ENCODE measurements at places on chromosomes 11 and 22. TPM values are rescaled to one million over a fixed set of nuclear protein-coding genes. Genes with fewer than 3 reads are reported as not detected.

Gene OR52H1
- not detected for total RNA-seq

Gene OR5A1
- total RNA-seq = not detected

Gene CNGA4
- total RNA-seq = 0.55 TPM

Gene SOX6
- 21.0 TPM for total RNA-seq

Gene OR51D1
- total RNA-seq = not detected

Gene TPST2
- total RNA-seq = 50.5 TPM

Gene ZNF280B
- total RNA-seq = not detected

Gene KCNK4
- total RNA-seq = 0.26 TPM

Gene GTSE1
- total RNA-seq = 1.4 TPM

Gene MCHR1
- not detected for total RNA-seq

Gene EMSY
- 66.0 TPM for total RNA-seq

Gene NRIP3
- 2.6 TPM for total RNA-seq

Gene SCGB1C1
- total RNA-seq = not detected

Gene LMO1
- not detected for total RNA-seq

Gene PATE4
- total RNA-seq = not detected

GRCh38 chr11:110298301-110298765 lies 1.9 kb upstream of the RDX start:
- DNase-seq = no peak

- DNase-seq = no peak
Measured at GRCh38 chr11:87081358-87081757, 43.6 kb downstream of the TMEM135 start.

- DNase-seq = no peak
Measured at GRCh38 chr22:45430871-45431270, 17.4 kb downstream of the RIBC2 start.

- no peak for DNase-seq
Measured at GRCh38 chr22:38401336-38402084, 53.5 kb downstream of the KCNJ4 start.

DNA sequence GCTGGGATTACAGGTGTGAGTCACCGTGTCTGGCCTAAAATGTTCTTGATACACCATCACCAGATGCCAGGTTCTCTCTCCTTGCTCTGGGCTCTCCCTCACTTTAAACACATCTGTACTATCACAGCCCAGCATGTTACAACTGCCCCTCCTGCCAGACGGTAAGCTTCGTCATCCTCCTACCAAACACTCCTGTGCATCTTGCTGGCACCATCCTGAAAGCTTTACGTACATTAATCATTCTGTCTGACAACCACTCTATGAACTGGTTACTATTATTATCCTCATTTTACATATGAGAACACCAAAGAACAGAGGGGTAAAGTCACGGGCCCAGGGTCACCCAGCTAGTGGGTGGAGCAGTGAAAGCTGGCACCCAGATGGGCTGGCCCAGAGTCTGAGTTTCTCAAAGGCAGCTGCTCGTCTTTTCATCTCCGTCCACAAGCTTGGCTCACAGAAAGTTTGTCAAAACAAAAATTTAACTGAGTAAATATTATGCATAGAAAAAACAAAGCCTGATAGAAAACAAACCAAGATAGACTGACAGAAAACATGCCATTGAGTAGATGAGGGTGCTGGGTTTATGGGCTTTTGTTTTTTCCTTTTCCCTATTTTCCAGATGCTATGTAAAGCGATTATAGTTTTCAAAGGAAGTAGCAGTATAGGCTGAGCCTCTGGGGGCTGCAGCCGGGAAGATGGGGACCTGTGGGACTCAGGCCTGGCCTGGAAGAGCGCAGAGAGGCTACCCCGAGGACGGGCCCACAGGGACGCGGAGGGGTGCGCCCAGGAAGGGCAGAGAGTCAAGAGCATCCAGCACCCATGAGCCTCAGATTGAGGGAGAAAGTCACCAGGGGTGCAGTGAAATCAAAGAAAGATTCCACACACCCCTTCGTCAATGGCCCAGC lies 9.5 kb downstream of the PLA2G6 start:
- DNase-seq = peak; percentile 56

DNA sequence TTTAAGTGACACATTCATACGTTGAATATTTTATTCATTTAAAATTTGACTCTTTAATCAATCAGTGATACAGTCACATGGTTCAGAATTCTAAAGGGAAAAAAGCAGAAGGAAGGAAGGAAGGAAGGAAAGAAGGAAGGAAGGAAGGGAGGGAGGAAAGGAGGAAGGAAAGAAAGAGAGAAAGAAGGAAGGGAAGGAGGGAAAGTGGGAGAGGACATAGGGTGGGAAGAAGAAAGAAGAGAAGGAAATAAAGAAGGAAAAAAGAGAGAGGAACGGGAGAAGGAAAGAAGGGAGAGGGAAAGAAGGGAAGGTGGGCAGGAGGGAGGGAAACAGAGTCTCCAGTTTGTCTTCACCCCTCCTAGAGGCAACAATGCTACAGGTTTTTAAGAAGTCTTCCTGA lies 518.6 kb downstream of the MIAT start:
- DNase-seq = no peak

DNA sequence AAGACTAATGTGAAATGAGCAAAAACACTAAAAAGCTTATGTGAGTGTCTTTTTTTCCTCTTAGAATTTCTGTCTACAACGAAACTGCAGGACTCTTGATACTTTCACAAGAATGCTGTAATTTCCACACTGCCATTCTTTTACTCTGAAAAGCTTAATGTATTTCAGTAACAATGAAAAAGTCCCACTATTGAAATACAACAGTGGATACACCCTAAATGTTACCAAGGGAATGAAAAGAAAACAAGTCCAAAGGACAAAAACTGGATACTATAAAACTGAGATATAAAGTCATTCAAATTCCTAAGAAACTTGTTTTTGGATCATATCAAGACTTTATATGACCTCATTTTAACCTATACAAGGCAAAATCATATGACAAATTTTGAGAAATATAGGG lies 77.4 kb downstream of the SOX6 start:
- DNase-seq = no peak

GRCh38 chr11:98099371-98099770 lies 921.4 kb upstream of the CNTN5 start:
- no peak for DNase-seq

DNA sequence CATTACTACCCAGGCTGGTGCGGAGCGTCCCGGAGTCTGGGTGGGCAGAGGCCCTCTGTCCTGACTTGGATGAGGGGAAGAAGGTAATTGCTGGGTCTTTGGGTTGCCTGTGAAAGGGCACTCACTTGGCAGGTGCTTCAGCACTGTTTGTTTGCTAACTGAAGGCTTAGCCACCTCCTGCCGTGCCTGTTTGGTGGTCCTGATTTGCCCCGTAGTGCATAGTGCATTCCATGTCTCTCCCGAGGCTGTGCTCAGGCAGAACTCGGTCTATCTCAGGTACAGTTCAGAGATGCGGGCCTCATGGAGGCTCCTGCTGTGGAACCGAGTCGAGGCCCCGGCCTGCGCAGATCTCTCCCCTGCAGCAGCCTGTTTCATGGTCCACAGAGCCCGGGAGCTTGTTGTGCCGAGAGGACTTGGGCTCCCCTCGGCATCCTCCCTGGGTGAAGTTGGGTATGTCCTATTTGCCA lies 146.2 kb downstream of the TBC1D22A start:
- no peak for DNase-seq

DNA sequence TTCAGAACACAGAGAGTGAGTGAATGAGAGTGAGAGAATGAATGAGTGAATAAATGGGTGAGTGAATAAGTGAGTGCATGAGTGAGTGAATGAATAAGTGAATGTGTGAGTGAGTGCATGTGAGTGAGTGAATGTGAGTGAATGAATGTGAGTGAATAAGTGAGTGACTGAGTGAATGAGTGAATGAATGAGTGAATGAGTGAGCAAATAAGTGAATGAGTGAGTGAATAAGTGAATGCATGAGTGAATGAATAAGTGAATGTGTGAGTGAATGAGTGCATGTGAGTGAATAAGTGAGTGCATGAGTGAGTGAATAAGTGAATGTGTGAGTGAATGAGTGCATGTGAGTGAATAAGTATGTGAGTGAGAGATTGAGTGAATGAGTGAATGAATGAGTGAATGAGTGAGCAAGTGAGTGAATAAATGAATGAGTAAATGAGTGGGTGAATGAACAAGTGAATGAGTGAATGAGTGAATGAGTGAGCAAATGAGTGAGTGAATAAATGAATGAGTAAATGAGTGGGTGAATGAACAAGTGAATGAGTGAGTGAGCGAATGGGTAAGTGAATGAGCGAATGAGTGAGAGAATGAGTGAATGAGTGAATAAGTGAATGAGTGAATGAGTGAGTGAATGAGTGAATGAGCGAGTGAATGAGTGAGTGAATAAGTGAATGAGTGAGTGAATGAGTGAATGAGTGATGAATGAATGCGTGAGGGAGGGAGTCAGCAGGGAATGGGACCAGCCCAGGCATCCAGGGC lies 21.3 kb upstream of the MUC5B start:
- no peak for DNase-seq

GRCh38 chr11:9150926-9151325 lies 59.5 kb upstream of the SCUBE2 start:
- no peak for DNase-seq

DNA sequence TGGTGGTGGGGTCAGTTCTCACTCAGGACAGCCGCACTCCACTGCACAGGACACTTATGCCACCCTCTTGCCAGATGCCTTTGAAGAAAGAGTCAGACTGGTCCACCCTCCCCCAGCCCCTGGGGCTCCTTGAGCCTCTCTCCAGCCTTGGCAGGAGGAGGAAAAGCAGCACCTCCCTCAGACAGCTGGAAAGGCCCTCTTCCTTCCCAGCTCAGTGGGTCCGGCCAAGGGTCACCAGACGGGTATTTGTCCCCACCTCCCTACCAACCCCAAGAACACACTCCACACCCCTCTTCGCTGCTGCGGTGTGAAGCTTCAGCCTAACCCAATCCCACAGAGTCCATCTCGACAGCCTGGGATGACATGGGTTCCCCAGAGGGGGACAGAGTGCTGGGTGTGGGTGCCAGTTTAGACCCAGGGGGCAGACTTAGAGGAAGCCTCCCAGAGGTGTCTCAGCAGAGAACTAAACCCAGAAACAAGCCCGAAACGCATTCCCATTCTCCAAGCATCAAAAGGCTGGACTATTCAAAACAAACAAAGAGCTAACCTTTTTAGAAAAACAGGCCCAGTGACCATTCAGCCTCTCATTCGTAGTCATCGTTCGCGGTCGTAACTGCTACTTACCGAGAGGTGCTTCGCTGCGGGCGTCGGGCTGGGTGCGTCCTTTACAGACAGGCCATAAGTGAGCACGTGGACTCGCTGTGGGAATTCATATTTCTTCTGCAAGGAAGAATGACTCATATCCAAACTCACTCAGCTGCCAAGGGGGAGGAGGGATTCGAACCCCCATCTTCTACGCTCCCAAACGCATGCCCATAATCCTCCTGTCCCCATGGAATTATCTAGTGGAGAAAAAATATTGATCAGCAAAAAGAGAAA lies 57.5 kb upstream of the ANO1 start:
- DNase-seq = no peak

DNA sequence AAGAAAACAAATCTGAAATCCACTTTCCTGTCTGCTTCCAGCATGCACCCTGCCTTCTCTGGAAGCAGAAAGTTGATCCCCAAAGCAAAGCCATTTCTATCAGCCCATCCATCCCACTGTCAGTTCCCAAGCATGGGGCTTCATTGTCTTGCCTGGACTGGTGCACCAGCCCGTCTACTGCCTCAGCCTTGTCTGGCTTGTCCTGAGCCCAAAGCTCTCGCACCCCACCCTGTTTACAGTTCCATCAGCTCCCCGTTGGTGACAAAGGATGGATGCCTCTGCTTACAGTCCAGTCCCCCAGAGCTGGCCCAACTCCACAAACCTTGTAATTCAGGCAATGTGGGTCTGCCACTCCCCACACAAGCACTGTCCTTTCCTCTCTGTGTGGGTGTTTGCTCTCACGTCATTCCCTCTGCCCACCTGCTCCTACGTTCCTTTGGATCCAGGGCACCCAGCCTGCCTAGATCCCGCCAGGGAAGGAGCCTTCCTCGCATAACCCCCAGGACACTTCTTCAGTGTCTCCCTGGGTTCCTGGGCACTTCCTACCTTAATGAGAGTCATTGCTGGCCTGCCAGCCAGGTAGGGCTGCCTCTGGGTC lies 38.8 kb downstream of the FBLN1 start:
- DNase-seq = no peak

DNA sequence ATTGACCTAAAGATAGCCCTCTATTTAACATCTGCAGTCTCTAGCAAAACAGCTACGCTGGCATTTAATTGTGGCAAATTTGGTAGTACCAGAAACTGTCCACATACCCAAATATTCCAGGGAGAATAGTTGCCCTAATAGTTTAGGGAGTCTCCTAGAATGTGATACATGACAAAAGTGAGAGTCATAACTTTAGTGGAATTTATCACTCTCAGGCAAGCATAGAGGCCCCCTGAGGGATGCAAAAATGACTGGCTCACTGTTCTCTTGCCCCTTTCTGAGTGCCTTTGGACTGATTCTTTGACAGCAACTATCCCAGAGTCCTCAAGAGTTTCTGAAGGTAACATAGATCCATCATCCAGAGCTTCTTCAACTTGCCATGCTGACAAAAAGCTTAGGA lies 2.3 kb upstream of the OR51B4 start:
- no peak for DNase-seq

DNA sequence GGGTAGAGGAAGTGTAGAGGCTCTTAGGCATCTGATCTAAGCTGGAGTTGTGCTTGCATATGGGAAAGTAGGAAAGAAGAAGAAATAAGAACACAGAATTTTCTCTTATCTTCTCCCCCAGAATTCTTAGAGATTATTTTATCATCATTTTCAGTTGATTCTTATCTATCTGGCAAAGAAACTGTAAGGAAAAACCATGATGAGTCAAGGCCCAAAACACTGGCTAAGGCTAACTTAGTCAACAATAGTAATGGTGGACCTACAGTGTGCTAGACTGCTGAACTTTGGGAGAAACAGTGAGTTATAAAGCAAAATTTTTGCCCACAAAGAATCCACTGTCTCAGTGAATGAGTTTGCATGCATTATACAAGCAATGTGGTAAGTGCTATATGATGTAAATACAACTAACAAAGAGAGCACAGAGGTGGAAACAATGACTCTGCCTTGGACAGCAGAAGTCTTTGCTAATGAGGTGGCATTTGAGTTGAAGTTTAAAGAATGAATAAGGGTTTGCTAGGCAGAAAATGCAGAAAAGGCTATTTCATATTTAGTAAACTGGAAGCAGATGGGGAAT lies 344.5 kb upstream of the PLET1 start:
- DNase-seq = no peak

GRCh38 chr11:121933694-121934093 lies 182.3 kb downstream of the BLID start:
- DNase-seq = no peak

DNA sequence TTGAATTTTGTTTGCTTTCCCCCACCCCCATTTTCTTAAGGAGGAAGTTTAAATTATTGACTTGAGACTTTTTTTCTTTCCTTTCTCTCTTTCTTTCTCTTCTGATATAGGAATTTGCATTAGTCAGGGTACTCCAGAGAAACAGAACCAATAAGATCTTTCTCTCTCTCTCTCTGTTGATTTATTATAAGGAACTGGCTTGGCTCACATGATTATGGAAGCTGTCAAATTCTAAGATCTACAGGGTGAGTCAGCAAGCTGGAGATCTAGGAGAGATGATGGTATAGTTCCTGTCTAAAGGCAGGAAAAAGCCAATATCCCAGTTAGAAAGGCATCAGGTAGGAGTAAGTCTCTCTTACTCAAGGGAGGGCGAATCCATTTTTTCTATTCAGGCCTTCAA lies 64.0 kb downstream of the CCDC81 start:
- DNase-seq = no peak

- peak; percentile 18 for DNase-seq
Measured at GRCh38 chr22:48948575-48949170, 879.0 kb downstream of the BRD1 start.

- DNase-seq = no peak
Measured at GRCh38 chr11:69603111-69603836, 37.7 kb upstream of the CCND1 start.
